Endothelial cell (in vitro differentiated cells): ENCODE measurements at places on chromosomes 12 and 14. TPM values are rescaled to one million over a fixed set of nuclear protein-coding genes. Genes with fewer than 3 reads are reported as not detected.

- no peaks in the 10 kb centered on the region for H3K27me3 ChIP-seq
- H3K4me1 ChIP-seq, result no peaks in the 10 kb centered on the region
- no peaks in the 10 kb centered on the region for H3K36me3 ChIP-seq
- no peak for DNase-seq
These were observed 187.0 kb downstream of the SPTSSA start for GRCh38 chr14:34275078-34275477.

DNA sequence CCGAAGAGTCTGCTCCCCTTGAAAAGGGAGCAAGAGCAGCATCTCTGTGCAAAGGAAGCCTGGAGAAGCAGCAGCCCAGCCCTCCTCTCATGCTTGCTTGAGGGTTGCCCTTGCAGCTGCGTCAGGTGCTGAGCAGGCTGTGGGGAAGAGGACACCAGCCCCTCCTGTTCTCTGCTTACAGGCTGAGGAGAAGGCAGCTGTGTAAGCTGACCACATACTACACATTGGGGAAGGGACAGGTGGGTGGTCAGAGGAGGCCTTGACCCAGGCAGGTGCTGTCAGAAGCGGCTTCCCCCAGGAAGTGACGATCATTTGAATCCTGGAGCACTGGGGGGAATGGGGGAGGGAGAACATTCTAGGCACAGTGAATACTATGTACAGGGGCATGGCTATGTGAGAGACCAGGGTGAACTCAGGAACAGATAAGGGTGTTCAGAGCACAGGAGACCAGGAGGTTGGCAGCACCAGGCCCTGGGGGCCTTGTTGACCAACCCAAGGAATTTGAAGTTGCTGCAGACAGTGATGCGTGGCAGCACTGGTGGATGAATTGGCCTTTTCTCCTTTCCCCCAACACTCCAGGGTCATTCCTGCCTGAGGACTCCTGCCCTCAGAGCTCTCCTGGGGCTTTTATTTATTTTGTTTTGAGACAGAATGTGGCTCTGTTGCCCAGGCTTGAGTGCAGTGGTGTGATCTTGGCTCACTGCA is 2.7 kb upstream of the KLC1 start:
- peaks cover 10% of the 10 kb centered on the region for H3K27me3 ChIP-seq
- no peaks in the 10 kb centered on the region for H3K36me3 ChIP-seq
- DNase-seq, result no peak
- H3K4me1 ChIP-seq, result peaks cover 5% of the 10 kb centered on the region
- no peak overlapping the region for H3K4me3 ChIP-seq
- H3K27ac ChIP-seq, result no peak overlapping the region

Gene VEZT
- 89.9 TPM for total RNA-seq

Gene TMEM253
- total RNA-seq, result 0.90 TPM

DNA sequence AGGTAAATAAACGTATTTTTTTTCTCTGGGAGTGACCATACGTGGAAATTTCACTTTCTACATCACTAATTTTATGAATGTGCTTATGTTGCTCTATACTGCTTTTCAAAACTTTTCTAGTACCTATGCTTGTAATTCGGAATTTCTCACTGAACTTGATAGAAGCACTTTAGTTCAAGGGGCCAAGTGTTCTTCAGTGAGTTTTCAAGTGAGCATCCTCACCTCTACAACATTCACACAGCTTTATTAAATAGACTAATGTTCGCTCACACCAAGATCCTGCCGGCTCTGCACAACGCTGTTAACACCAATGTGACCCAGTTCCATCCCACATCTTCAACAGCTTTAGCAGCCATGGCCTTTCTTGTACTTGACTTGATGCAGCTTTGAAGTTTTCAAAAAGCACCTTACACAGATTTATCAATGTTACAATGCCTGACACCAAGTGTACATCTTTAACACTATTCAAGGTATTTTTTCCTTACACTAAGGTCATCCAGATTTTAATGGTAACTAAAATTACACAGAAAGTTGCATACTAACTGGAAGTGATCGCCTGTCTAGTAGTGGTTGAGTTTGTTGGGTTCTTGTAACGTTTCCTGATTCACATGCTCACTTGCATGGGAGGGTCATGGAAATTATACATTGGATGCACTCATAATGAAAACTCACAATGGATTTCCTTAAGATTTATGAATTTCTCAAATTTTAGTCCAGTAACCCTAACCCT is 4.5 kb downstream of the UBC start:
- H3K36me3 ChIP-seq, result peaks cover 35% of the 10 kb centered on the region
- DNase-seq, result no peak
- H3K4me1 ChIP-seq, result peaks cover 43% of the 10 kb centered on the region
- peak overlapping the region; percentile 61 for H3K27ac ChIP-seq
- peaks cover 25% of the 10 kb centered on the region for H3K27me3 ChIP-seq
- no peak overlapping the region for H3K4me3 ChIP-seq

Gene PLEK2
- 0.62 TPM for total RNA-seq

GRCh38 chr12:214003-214741 is at the start of gene SLC6A12:
TSS of gene SLC6A12 (minus strand) at chr12:214157. CDS start at chr12:209986, 4,171 bp downstream.
- no peak within 1 kb of the TSS for H3K4me3 ChIP-seq
- no peaks in the 10 kb centered on the region for H3K36me3 ChIP-seq
- peaks cover 18% of the 10 kb centered on the region for H3K4me1 ChIP-seq
- DNase-seq, result no peak
- peaks cover 8% of the 10 kb centered on the region for H3K27me3 ChIP-seq

- H3K36me3 ChIP-seq, result no peaks in the 10 kb centered on the region
- H3K4me1 ChIP-seq, result peaks cover 23% of the 10 kb centered on the region
- no peak for DNase-seq
- H3K27ac ChIP-seq, result no peak overlapping the region
- peaks cover 7% of the 10 kb centered on the region for H3K27me3 ChIP-seq
These were observed 4.5 kb downstream of the SELPLG start for GRCh38 chr12:108629151-108629550.

Gene ANG
- total RNA-seq, result 6.5 TPM

GRCh38 chr12:117096501-117097042 is 2.6 kb downstream of the TESC start:
- H3K36me3 ChIP-seq, result peaks cover 3% of the 10 kb centered on the region
- H3K4me1 ChIP-seq, result peaks cover 10% of the 10 kb centered on the region
- no peak overlapping the region for H3K4me3 ChIP-seq
- H3K27ac ChIP-seq, result no peak overlapping the region

Gene CLEC1B
- total RNA-seq, result not detected

Gene PLA2G1B
- total RNA-seq, result not detected

- no peaks in the 10 kb centered on the region for H3K4me1 ChIP-seq
- peaks cover 1% of the 10 kb centered on the region for H3K27me3 ChIP-seq
- H3K36me3 ChIP-seq, result no peaks in the 10 kb centered on the region
- H3K27ac ChIP-seq, result no peak overlapping the region
- no peak for DNase-seq
- H3K4me3 ChIP-seq, result no peak overlapping the region
These were observed 92.6 kb downstream of the EMP1 start for GRCh38 chr12:13288937-13289652.
